A549 treated with dexamethasone at 1 μM for 4 hours (cell line): ENCODE measurements at places on chromosomes 5 and 9. TPM values are rescaled to one million over a fixed set of nuclear protein-coding genes. Genes with fewer than 3 reads are reported as not detected.

The CMYA5 gene
- 0.08 to 0.28 TPM (median 0.09 TPM) in 5 replicates for total RNA-seq

The RALGDS gene
- 19.5 to 31.4 TPM (median 27.6 TPM) in 5 replicates for total RNA-seq

The MTMR12 gene
- total RNA-seq = 16.0 to 22.0 TPM (median 20.9 TPM) in 5 replicates

The OCLN gene
- 10.8 to 12.9 TPM (median 10.9 TPM) in 5 replicates for total RNA-seq

The LTC4S gene
- total RNA-seq = 0.18 to 0.27 TPM (median 0.21 TPM) in 4 of 5 replicates, not detected in the other

The BHMT2 gene
- not detected in 5 replicates for total RNA-seq

The MZB1 gene
- 0.09 to 0.20 TPM in 2 of 5 replicates, not detected in the others for total RNA-seq

The PCDHB4 gene
- total RNA-seq = 0.02 to 0.12 TPM (median 0.02 TPM) in 3 of 5 replicates, not detected in the others

The LHFPL2 gene
- total RNA-seq = 61.5 to 84.2 TPM (median 77.3 TPM) in 5 replicates

The PCDH12 gene
- 0.01 to 0.06 TPM (median 0.02 TPM) in 3 of 5 replicates, not detected in the others for total RNA-seq

The PCDHGB4 gene
- 0.50 to 1.2 TPM (median 0.97 TPM) in 5 replicates for total RNA-seq

The PROB1 gene
- total RNA-seq = 0.12 to 0.27 TPM (median 0.24 TPM) in 5 replicates

The HMCN2 gene
- 0.02 to 0.12 TPM (median 0.02 TPM) in 5 replicates for total RNA-seq

The SLC34A3 gene
- total RNA-seq = 0.05 to 0.11 TPM (median 0.06 TPM) in 5 replicates

The SURF2 gene
- total RNA-seq = 40.8 to 52.9 TPM (median 47.3 TPM) in 5 replicates

The PURA gene
- 3.9 to 6.2 TPM (median 5.3 TPM) in 5 replicates for total RNA-seq

The TLR4 gene
- total RNA-seq = 0.06 to 0.20 TPM (median 0.13 TPM) in 5 replicates

The ARHGAP26 gene
- total RNA-seq = 8.1 to 11.3 TPM (median 9.8 TPM) in 5 replicates
